Gastrocnemius medialis (tissue), 4 donors: ENCODE measurements at places on chromosomes 6 and 20.

- no peak for DNase-seq
- H3K27me3 ChIP-seq, result no peaks in the 10 kb centered on the region
- no peak overlapping the region for H3K27ac ChIP-seq
- H3K36me3 ChIP-seq, result no peaks in the 10 kb centered on the region
- H3K4me3 ChIP-seq, result no peak overlapping the region
These were observed 119.0 kb downstream of the MCHR2 start for GRCh38 chr6:99875068-99875467.

DNA sequence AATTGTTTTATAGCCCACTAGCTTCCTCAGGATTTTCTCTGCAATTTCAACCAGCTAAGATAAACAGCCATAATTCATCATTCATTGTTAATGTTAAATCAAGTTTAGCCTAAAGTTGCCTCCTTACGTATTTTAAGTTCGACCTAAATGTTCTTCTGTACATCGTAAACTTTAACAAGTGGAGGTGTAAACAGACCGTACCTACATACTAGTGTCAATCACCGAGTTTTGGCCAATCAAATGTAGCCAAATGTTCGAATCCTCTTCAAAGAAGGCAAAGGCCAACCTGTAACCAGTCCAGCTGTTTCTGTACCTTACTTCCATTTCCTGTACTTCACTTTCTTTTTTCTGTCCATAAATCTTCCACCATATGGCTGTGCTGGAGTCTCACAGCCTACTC is 13.5 kb downstream of the MBOAT1 start:
- no peak for DNase-seq
- H3K4me1 ChIP-seq, result no peaks in the 10 kb centered on the region
- no peaks in the 10 kb centered on the region for H3K36me3 ChIP-seq
- no peak overlapping the region for H3K4me3 ChIP-seq
- H3K27ac ChIP-seq, result no peak overlapping the region

DNA sequence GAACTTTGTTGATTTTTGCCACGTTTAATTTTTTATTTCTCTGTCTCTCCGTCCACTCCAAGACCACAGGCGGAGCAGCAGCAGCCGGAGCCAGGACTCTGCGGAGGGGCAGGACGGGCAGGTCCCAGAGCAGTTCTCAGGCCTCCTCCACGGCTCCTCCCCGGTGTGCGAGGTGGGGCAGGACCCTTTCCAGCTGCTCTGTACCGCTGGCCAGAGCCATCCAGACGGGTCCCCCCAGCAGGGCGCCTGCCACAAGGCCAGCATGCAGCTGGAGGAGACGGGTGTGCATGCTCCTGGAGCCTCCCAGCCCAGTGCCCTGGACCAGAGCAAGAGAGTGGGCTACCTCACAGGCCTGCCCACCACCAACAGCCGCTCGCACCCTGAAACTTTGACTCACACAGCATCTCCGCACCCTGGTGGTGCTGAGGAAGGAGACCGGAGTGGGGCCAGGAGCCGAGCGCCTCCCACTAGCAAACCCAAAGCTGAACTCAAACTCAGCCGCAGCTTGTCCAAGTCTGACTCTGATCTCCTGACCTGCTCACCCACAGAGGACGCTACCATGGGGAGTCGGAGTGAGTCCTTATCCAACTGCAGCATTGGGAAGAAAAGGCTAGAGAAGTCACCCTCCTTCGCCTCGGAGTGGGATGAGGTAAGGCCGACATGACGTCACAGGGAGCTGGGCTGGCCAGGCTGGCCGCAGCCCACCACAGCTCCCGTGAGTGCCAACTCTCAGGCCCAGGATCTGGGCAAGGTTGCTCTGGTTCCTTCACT is 123.5 kb downstream of the TCP11 start:
- H3K36me3 ChIP-seq, result no peaks in the 10 kb centered on the region
- H3K27ac ChIP-seq, result peak overlapping the region; percentile 89

GRCh38 chr6:160256445-160256844 is 2.2 kb downstream of the SLC22A2 start:
- no peaks in the 10 kb centered on the region for H3K36me3 ChIP-seq
- no peaks in the 10 kb centered on the region for H3K27me3 ChIP-seq
- H3K4me1 ChIP-seq, result no peaks in the 10 kb centered on the region
- H3K4me3 ChIP-seq, result no peak overlapping the region

GRCh38 chr6:32427218-32427617 is 12.5 kb upstream of the HLA-DRA start:
- H3K27ac ChIP-seq, result no peak overlapping the region
- no peaks in the 10 kb centered on the region for H3K36me3 ChIP-seq
- no peaks in the 10 kb centered on the region for H3K4me1 ChIP-seq
- H3K27me3 ChIP-seq, result no peaks in the 10 kb centered on the region
- no peak for DNase-seq
- H3K4me3 ChIP-seq, result no peak overlapping the region

DNA sequence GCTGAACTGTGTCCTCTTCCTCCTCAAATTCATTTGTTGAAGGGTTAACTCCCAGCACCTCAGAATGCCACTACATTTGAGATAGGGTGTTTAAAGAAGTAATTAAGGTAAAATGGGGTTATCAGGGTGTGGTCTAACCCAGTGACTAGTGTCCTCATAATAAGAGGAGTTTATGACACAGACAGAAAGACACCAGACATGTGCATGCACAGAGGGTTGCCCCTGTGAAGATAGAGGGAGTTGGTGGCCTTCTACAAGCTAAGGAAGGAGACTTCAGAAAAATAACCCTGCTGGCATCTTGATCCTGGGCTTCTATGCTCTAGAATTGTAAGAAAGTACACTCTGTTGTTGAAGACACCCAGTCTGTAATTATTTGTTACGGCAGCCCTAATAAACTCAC is 24.9 kb upstream of the EDN1 start:
- no peak overlapping the region for H3K4me3 ChIP-seq
- no peak for DNase-seq
- no peaks in the 10 kb centered on the region for H3K36me3 ChIP-seq
- no peaks in the 10 kb centered on the region for H3K4me1 ChIP-seq
- no peaks in the 10 kb centered on the region for H3K27me3 ChIP-seq

DNA sequence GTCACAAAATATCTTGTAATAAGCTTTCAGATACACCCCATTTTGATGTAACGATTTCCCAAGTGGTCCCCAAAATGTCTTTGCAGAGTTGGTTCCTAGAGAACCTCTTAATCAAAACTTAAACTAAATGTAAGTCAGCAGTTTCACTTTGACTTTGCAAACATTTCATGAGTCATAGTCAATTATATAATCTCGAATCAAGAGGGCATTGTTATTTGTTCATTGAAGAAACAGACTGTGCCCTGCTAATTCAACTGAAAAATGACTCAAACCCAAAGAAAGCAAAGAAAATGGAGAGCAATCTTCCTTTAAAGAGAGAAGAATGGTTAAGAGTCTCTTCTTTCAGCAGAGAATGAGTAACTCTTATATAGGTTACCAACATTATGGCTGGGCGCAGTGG is 58.3 kb downstream of the IPCEF1 start:
- H3K27ac ChIP-seq, result no peak overlapping the region
- H3K4me1 ChIP-seq, result no peaks in the 10 kb centered on the region
- no peak for DNase-seq
- H3K36me3 ChIP-seq, result no peaks in the 10 kb centered on the region
- H3K4me3 ChIP-seq, result no peak overlapping the region
- H3K27me3 ChIP-seq, result no peaks in the 10 kb centered on the region

DNA sequence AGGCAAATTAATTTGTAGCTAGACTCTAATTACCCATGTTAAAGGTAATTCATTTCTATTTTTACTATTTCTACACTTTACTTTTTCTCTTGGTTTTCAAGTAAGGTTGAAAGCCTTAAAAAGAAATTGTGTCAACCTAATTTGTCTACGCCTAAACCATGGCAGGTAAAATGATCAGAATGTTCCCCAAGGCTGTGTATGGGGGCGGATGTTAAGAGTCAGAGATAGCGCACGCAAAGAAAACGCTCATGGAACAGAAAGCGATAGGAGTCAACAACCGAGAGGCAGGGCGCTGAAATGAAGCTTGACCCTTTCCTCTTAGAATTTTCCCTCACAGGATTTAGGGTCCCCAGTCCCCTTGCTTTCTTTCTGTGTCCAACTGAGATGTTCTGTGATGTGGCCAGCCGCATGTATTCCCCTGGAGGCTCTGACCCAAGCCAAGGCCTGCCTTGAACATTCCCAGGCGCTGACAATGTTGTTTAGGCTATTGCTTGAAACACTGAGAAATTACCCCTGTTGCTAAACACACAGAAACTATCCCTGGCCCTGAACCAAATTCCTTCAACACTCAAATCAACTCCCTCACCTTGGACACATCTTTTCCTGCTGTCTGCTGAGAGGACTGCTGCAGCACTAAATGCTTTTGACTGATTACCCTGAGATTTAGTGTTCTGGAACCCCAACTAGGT is 10.9 kb downstream of the PSMB1 start:
- H3K36me3 ChIP-seq, result peaks cover 88% of the 10 kb centered on the region
- H3K4me1 ChIP-seq, result peaks cover 11% of the 10 kb centered on the region
- H3K27me3 ChIP-seq, result no peaks in the 10 kb centered on the region
- H3K4me3 ChIP-seq, result no peak overlapping the region
- H3K27ac ChIP-seq, result no peak overlapping the region

DNA sequence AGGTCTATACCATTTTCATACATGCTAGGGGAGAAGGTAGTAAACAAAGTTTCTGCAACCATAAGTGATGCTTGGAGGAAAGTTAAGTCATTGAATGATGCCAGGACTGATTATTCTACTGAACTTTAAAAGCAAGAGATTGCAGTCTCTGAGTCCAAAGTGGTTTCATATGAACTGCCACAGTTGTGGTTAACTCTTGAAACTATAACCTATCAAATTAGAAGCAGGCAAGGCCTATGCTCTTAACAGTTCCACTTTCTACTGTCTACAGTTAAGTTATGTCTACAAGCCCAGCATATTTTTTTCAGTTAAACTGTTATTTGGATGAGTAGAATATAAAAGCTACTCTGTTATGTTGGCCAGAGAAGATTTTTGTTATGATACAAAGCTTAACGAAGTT is 326.5 kb upstream of the RUNX2 start:
- no peaks in the 10 kb centered on the region for H3K36me3 ChIP-seq
- H3K4me1 ChIP-seq, result no peaks in the 10 kb centered on the region
- no peak overlapping the region for H3K27ac ChIP-seq
- no peak overlapping the region for H3K4me3 ChIP-seq
- DNase-seq, result no peak

DNA sequence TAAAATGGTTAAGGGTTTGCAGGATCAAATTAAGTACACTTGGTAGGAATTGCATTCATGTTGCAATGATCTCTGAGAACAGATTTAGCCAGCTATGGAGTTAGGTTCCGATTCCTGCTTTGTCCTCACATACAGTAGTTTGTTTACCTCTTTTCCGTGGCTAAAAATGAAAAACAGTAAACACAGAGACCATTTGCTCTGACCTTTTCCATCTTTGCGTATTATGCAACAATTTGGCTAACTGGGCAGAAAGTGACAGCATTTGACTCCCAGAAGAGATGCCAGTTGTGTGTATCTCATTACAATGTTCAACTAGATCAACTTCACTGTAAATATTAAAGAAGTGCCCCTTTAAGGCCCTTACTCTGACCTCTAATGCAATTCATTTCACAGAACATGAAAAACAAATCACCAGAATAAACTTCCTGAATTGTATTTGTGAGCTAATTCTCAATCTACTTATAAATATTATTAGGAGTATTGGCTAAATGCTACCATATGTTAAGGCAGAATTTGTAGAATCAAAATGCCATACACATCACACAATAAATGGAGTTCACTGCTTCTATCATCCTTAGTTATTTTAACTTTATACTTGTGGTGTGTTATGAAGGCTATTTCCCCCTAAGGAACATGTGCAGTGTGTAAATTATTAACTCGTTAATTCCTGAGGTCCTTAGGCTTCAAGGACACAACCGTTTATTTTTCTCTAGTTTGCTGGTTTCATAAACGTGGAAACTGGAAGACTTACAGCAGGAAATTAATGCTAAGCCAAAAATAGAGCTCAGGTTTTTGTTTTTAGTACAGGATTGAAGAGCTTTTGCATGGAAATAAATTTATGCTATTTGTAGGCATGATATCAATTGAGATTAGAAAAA is 380.7 kb upstream of the CITED2 start:
- no peak overlapping the region for H3K4me3 ChIP-seq
- peaks cover 63% of the 10 kb centered on the region for H3K4me1 ChIP-seq
- peak overlapping the region; percentile 85 for H3K27ac ChIP-seq
- H3K36me3 ChIP-seq, result no peaks in the 10 kb centered on the region
- DNase-seq, result peak; percentile 59

- H3K4me3 ChIP-seq, result no peak overlapping the region
- no peaks in the 10 kb centered on the region for H3K4me1 ChIP-seq
- no peak for DNase-seq
- no peak overlapping the region for H3K27ac ChIP-seq
- no peaks in the 10 kb centered on the region for H3K36me3 ChIP-seq
These were observed 868.3 kb upstream of the FLRT3 start for GRCh38 chr20:15205719-15206118.

GRCh38 chr6:161370880-161371279 is 97.0 kb upstream of the AGPAT4 start:
- H3K4me1 ChIP-seq, result peaks cover 4% of the 10 kb centered on the region
- H3K4me3 ChIP-seq, result no peak overlapping the region
- no peaks in the 10 kb centered on the region for H3K27me3 ChIP-seq
- no peaks in the 10 kb centered on the region for H3K36me3 ChIP-seq
- H3K27ac ChIP-seq, result no peak overlapping the region

- H3K4me3 ChIP-seq, result no peak overlapping the region
- H3K27me3 ChIP-seq, result no peaks in the 10 kb centered on the region
- H3K36me3 ChIP-seq, result no peaks in the 10 kb centered on the region
- DNase-seq, result no peak
- no peak overlapping the region for H3K27ac ChIP-seq
These were observed 1187.5 kb downstream of the HACE1 start for GRCh38 chr6:103672169-103672568.

- H3K36me3 ChIP-seq, result no peaks in the 10 kb centered on the region
- no peak overlapping the region for H3K4me3 ChIP-seq
- DNase-seq, result no peak
- no peak overlapping the region for H3K27ac ChIP-seq
- no peaks in the 10 kb centered on the region for H3K4me1 ChIP-seq
These were observed 61.7 kb downstream of the FOXA2 start for GRCh38 chr20:22522701-22523100.

GRCh38 chr20:3716195-3716834 is 3.9 kb upstream of the SIGLEC1 start:
- H3K4me3 ChIP-seq, result no peak overlapping the region
- no peak for DNase-seq
- no peaks in the 10 kb centered on the region for H3K36me3 ChIP-seq
- H3K4me1 ChIP-seq, result no peaks in the 10 kb centered on the region
- no peaks in the 10 kb centered on the region for H3K27me3 ChIP-seq

DNA sequence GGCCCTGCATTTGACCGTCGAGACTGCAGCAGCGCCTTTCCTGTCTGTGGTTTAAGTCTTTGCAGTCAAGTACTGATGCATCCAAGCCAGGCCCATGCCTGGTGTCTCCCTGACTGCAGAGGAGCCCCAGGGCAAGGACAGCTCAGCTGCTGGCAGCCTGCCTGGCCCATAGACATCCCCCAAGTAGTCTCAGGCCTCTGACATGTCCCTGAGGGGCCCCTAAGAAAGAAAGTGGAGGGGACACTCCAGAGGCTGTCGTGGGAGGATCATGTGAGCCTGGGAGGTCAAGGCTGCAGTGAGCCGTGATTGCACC is 18.0 kb downstream of the HRH3 start:
- no peaks in the 10 kb centered on the region for H3K4me1 ChIP-seq
- DNase-seq, result no peak
- H3K27ac ChIP-seq, result no peak overlapping the region
- no peak overlapping the region for H3K4me3 ChIP-seq
- H3K27me3 ChIP-seq, result no peaks in the 10 kb centered on the region

- H3K4me3 ChIP-seq, result no peak overlapping the region
- DNase-seq, result no peak
- H3K4me1 ChIP-seq, result no peaks in the 10 kb centered on the region
- no peaks in the 10 kb centered on the region for H3K36me3 ChIP-seq
- H3K27ac ChIP-seq, result no peak overlapping the region
These were observed 246.1 kb downstream of the FOXA2 start for GRCh38 chr20:22338140-22338708.
